Kidney glomerular epithelial cell (primary cell): ENCODE measurements at places on chromosomes 7 and 10.

GRCh38 chr7:69935107-69935506 lies 336.8 kb downstream of the AUTS2 start:
- DNase-seq = no peak

GRCh38 chr7:97623333-97623732 lies 108.6 kb upstream of the TAC1 start:
- DNase-seq = no peak

DNA sequence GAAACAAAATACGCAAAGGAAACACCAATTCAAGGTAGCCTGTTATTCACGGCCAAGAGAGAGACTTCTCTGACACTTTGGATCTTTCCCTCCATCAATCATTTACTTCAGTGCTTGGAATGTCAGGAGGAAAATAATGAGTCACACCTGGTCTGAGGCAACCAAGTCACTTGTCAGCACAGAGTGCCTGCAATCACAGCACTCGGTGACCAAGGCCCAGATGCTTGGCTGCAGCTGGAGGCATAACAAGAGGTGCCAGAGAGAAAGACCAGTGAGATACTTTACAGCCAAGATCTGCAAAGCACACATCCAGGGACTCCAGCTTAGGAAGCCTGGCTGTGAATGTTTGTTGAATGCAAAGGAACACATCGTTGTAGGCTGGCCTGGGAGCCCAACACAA lies 33.9 kb downstream of the ASB13 start:
- DNase-seq = peak; percentile 86

DNA sequence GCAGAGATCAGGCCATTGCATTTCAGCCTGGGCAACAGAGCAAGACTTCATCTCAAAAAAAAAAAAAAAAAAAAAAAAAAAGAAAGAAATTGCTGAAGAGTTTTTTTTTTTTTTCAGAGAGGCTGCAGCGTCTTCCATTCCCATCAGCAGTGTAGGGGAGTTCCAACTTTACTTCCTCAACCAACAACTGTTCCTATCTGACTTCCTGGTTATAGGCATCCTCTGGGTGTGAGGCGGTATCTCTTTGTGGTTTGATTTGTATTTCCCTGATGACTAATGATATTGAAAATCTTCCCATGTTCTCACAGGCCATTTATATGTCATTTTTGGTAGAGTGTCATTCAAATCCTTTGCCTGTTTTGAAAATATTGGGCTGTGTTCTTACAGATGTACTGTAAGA lies 40.2 kb downstream of the PRTFDC1 start:
- no peak for DNase-seq

DNA sequence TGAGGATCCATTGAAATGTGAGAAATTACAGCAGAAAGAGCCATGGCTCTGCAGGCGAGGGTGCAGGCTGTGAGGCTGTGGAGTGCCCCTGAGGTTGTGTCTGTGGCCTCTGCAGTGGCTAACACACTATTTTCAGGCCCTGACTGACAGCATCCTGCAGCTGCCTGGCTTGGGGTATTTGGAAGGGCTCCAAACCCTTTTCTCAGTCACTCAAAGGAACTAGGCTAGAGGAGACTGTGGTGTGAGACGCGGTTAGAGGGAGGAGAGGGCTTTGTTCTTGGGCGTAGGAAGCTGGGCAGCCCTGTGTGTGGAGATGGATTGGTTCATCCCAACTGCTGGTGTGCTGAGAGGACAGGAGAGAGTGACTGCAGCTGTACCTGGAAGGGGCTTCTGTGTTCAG lies 134.9 kb downstream of the RAMP3 start:
- DNase-seq = no peak

- no peak for DNase-seq
Measured at GRCh38 chr10:21020545-21020944, 123.4 kb upstream of the NEBL start.

DNA sequence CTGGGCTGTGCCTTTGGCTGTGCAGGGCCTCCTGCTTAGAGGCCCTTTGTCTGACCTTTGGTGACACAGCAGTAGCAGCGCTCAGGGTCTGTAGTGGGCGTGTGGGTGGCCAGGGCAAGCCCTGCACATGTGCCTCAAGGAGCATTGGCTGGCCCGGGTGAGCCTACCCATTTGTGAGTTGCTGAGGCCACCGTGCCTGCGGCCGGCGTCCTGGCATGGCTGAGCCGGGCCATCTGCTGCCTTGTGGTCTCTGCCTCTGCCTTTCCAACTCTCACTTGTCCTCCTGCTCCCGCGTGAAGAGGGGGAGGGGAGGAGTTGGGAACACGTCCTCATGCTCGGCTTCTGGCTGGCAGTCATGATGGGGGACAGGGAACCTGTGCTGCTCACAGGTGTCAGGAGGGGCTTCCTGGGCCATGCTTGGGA lies 9.2 kb upstream of the ORAI2 start:
- DNase-seq = no peak

DNA sequence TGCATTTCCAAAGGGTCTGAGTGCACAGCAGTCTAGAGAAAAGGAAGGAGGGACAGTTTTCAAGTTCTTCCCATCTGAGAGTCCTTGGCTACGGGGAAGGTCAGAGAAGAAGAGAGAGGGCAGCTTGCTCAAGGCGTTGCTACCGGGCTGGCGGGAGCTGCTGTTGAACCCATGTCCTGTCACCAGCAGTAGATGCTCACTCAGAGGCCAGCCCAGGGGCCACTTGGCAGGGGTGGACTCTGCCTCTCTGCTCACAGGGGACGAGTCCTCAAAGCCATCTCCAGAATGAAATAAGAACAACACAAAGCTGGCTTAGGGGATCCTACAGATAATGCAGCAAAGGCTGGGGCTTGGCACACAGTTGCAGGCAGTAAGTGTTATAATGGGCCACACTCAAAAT lies 231.5 kb downstream of the TNS3 start:
- DNase-seq = no peak

- DNase-seq = peak; percentile 33
Measured at GRCh38 chr10:122267849-122268737, 3.0 kb upstream of the BTBD16 start.

- DNase-seq = no peak
Measured at GRCh38 chr10:13634207-13634606, 47.4 kb downstream of the PRPF18 start.

DNA sequence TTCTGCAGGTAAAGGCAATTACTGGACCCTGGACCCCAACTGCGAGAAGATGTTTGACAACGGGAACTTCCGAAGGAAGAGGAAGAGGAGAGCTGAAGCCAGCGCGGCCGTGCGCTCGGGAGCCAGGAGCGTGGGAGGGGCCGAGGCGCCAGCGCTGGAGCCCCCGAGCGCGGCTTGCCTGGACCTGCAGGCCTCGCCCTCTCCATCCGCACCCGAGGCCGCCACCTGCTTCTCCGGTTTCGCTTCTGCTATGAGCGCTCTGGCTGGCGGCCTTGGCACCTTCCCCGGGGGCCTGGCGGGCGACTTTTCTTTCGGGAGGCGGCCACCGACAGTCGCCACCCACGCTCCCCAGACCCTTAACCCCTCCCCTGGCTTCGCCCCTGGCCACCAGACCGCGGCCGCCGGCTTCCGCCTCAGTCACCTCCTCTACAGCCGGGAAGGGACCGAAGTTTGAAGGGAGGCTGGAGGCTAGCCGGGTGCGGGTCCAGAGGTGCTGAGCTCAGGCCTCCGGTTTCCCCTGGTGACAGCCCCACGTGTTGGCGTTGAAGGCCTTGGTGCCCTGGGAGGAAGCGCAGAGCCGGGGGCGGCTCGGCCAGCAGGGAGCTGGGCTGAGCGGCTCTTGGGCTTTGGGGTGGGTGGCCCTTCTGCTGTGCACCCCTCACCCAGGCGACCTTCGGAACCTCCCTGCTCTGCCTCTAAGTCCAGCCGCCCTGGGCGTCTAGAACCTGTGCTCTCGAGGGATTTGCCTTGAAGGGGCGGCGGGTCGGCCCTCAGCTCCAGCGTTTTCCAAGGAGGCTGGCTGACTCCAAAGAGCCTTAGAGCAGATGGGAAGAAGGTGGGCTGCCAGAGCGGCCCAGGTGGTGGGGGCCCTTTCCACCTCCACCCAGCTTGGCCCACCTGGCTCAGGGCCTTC lies 1.8 kb downstream of the FOXI2 start:
- DNase-seq = no peak

DNA sequence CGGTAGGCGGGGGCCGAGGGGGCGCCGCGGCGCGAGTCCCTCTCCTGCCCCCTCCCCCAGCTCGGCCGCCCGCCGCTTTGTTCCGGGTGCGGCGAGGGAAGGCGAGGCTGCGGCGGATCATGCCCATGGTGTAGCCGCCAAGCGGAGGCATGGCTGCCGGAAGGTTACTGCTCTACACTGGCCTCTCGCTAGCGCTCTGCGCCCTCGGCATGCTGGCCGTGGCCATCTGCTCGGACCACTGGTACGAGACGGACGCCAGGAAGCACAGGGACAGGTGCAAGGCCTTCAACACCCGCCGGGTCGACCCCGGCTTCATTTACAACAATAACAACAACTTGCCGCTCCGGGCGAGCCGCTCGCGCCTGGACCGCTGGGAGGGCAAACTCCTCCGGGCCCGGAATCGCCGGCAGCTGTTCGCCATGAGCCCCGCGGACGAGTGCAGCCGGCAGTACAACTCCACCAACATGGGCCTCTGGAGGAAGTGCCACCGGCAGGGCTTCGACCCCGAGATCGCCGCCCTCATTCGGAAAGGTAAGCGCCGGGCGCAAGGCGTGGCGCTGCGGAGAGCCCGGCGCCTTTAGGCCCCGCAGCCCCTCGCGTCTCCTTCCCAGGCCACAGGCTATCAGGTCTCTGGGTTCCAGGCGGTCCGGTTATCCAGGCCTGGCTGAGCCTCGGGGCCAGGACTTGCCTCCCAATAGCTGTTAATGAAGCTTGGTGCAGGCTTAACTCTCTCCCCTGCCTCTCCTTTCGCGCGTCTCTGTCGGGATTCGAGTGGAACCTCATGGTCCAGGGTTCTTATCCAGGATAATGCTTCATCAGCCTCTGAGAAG lies 513 bp downstream of the TMEM178B start:
- DNase-seq = no peak

GRCh38 chr7:22542254-22542653 lies 42.3 kb upstream of the STEAP1B start:
- no peak for DNase-seq

DNA sequence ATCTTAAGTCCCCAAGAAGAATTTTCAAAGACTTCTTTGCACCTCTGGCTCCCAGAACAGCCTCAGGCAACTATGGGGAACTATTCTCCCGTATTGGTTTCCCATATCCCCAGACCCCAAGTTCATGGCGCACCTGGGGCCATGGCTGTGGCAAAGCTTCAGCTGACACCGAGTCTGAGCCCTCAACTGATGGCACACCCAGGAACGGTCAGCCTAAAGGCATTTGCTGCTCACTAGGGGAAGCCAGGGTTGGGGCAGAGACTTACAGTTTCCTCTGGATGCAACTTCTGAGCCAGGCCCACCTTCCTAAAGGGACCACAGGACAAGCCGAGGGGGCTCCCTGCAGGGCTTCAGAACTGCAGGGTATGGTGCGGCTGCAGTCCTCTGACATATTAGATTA lies 13.7 kb upstream of the CPA1 start:
- DNase-seq = no peak

DNA sequence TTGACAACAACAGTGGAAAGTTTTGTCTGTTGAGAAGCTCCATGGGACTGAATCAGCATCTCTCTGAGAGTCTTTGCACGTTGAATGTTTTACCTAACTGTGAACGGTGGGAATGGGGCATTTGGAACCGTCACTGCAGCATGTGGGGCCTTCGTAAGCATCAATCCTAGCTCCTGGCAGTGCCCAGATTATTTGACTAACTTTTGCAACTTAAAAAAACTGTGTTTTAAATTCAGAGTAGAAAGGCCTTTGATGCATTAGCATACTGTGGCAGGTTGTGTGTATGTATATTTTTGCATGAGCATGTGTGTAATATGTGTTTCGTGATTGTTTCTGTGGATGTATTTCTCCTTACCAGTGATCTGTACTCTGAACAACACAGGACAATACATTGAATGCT lies 194.5 kb downstream of the TCF7L2 start:
- no peak for DNase-seq

- peak; percentile 22 for DNase-seq
Measured at GRCh38 chr10:36469585-36469984, 655.8 kb upstream of the ANKRD30A start.

GRCh38 chr7:99944497-99945070 lies 15.2 kb upstream of the GJC3 start:
- DNase-seq = no peak

DNA sequence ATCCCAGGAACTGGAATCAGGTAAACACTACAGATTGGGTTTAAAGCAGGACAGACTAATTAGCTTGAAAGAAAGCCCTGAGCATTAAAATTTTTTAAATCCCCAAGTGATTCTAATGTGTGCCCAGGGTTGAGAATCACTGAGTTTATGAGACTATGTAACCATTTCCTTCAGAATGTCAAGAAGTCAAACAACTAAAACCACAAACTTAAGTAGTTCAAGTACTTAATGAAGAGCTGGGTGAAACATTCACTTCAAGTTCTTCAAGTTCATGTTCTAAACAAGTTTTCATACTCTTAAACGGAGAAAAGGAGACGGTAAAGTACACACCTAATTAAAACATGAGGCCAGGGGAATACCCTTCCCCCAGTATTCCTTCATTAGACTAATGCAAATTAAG lies 28.2 kb upstream of the TLL2 start:
- no peak for DNase-seq

- no peak for DNase-seq
Measured at GRCh38 chr10:52738951-52739350, 33.6 kb downstream of the MBL2 start.

DNA sequence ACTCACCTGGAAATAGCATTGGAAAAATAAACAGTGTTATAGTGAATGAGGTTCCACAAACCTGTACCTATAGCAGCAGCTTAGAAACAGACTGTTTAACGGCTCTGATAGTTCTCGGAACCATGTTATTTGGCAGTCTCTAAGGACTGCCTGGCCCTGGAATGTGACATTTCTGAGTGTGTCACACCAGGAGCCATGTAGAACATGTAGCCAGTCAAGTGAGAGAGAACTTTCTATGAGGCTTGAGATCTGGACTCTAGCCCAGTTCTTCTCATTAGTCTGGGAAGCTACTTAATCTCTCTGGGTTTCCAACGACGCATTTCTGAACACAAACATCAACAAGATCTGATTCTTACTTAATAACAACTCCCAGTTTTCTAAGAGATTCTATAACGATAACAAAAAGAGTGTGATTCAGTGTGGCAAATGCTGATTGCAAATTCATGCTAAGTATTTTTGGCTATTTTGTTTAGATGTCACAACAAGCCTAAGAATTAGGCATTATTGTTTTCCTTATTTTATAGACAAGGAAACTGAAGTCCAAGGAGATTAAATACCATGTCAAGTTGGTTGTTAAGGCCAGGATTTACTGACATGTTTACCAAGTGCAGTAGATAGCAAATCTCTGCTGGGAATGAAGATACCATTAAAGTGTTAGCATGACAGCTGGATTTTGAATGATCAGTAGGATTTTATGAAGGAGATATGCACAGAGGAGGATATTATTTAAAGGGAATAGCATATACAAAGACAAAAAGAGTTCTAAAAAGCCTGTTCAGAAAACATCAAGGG lies 47.2 kb downstream of the APBB1IP start:
- peak; percentile 69 for DNase-seq

DNA sequence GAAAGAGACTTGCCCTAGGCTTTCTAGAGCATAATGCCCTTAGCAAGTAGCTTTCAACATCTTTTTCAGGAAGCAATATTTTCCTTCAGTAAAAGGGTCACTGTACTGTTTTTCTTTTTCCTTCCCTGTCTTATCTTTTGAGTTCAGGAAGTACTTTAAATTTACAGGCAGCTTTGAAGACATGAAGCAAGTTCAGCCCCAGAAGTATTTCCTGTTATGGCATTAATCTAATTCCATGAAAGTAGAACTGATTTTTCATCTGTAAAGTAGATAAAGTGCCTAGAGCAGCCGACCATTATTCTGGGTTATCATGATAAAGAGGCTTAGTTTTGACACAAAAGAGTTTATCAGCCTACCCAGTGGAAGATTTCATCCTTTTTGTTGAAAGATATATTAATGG lies 288.2 kb downstream of the ADK start:
- no peak for DNase-seq
